Fibroblast of villous mesenchyme (primary cell): ENCODE measurements at places on chromosomes 3 and 15. TPM values are rescaled to one million over a fixed set of nuclear protein-coding genes. Genes with fewer than 3 reads are reported as not detected.
A peak's percentile ranks its signal among the peaks of the same experiment; 100 is the strongest.

DNA sequence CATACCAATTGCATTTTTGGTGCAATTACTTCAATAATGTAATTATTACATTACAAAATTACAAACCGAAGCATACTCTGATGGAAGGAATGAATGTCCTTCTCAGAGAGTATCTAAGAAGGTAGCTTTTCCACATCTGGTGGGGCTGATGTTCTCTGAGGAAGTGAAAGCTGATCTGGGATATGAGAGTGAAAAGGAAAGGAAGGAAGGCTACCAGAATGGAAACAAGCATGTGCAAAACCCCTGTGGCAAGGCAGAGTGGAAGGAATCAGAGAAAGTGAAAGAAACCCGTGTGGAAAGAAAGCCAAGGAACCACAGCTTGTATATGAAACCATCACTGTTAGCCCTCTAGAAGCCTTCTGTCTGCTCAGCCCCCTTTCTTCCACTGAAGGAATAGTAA lies 35.3 kb upstream of the GOLGA8A start:
- no peak for DNase-seq

GRCh38 chr3:185760550-185760949 lies 64.3 kb downstream of the IGF2BP2 start:
- no peak for DNase-seq

The UBA5 gene
- total RNA-seq = 48.8 and 51.2 TPM in 2 replicates

The FBXO40 gene
- under 0.01 TPM in 1 of 2 replicates, not detected in the other for total RNA-seq

The NRROS gene
- under 0.01 and 0.32 TPM in 2 replicates for total RNA-seq

- DNase-seq = no peak
These were observed 23.9 kb downstream of the FAM174B start for GRCh38 chr15:92631721-92632120.

GRCh38 chr3:23303601-23304217 lies 100.6 kb downstream of the UBE2E2 start:
- peak; percentile 8 for DNase-seq

The SCN11A gene
- under 0.01 TPM in 2 replicates for total RNA-seq

The VILL gene
- total RNA-seq = 4.3 and 5.5 TPM in 2 replicates

- DNase-seq = peak; percentile 16
These were observed 33.7 kb downstream of the SLC2A2 start for GRCh38 chr3:170992854-170993253.

The IL5RA gene
- total RNA-seq = not detected in 2 replicates

GRCh38 chr3:194570235-194570634 lies 63.0 kb downstream of the TMEM44 start:
- no peak for DNase-seq

DNA sequence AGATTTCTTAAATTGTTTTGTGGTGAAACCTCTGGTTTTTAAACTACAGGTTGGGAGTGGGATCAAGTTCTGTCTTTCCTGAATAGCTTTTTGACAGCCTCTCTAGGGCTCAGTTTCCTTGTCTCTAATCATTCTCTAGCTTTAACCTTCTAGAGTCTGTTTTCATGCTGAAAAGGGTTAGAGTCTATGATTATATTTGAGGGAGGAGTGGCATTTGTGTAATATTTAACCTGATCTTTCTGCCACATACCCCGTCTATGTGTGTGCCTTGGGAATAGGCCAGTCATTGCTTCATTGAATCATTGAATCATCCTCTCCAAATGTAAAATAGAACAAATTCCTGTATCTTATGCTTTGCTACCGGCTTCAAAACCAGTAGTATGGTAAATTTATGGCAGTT lies 204.9 kb downstream of the KLHL25 start:
- peak; percentile 54 for DNase-seq

The ADGRG7 gene
- total RNA-seq = not detected in 2 replicates

- no peak for DNase-seq
These were observed 83.2 kb downstream of the MEIS2 start for GRCh38 chr15:37017031-37017625.

The MOBP gene
- total RNA-seq = not detected in 2 replicates

DNA sequence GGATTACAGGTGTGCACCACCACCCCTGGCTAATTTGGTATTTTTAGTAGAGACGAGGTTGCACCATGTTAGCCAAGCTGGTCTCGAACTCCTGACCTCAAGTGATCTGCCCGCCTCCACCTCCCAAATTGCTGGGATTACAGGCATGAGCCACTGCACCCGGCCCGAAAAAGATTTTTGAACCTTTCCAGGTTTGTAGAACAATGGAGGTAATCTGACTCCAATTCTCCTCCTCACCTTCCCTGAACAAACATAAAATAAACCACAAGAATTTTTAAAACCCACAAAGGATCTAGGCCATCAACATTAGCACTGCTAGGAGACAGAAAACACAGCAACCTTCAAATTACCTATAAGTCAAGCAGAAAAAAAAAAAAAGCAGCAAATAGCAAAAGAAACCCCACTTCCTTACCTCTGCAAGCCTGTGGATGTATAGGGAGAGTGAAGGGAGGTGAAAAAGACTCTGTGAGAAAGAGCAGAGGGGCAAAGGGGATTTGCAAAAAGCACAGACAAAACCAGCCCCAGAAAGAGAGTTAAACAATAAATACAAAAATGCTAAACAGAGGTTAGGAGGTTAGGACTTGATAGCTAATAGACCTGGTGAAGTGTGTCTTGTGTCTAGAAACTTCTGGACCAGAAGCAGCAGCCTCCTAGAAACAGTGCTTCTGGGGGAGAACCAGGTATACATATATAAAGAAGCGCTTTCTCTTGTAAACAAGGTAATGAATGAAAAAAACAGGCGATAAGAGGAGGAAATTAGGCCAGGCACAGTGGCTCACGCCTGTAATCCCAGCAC lies 32.1 kb downstream of the TFDP2 start:
- peak; percentile 3 for DNase-seq

The DMXL2 gene
- total RNA-seq = 35.1 and 56.1 TPM in 2 replicates
